ENCODE measurements at places on chromosomes 1 and 21.

DNA sequence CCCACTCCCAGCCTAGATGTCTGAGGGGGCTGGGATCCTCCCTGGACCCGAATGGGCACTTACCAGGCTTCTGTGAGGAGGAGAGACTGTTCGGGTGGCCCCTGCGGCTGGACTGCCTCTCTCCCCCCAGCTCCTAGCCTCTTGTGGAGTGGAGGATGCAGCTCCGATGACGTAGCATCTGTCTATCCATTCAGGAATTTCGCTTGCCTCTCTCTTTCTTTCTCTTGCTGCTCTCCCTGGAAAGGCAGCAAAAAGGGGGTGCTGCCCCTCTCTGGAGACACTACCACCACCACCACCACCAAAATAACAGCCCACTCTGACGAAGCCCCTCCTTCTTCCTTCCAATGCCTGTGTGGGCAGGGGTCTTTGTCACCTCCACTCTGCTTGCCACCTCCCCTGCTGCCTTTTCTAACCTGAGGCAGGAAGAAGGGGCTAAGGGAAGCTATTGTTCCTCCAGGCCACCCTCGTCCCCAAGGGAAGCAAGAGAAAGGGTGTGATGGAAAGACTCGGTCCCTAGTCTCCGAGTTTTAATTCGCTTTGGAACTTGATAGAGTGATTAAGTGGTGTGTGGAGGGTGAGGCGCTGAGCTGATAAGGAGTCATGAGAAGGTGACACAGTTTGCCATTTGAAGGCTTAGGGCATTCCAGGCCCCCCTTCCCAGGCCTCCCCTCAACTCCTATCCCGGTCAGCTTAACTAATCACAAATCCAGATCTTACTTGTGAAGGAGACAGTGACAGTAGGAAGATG lies 60.5 kb downstream of the RHBG start:
- DNase-seq: no peak

DNA sequence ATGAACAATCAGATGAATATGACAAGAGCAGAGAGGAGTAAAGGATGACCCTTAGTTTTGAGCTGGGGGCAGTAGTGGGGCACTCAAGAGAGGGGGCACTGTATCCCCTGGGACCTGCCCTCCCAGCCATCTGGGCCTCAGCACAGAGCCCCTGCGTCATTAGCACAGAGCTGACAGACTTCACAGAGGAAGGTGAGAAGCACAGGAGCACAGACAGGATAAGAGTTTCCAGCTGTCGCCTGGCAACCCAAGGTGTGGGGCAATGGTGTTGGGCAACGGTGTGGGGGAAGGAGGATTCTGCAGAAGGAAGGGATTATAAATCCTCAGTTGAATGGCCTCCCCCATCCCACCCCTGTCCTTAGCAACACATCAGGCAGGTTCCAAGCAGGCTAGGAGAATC lies 30.2 kb downstream of the RAB3B start:
- no peak for DNase-seq

- DNase-seq: no peak
Observed at GRCh38 chr21:45767071-45768006, 123.8 kb downstream of the PCBP3 start.

- DNase-seq: no peak
Observed at GRCh38 chr1:202890392-202890791, 1.4 kb upstream of the RABIF start.

DNA sequence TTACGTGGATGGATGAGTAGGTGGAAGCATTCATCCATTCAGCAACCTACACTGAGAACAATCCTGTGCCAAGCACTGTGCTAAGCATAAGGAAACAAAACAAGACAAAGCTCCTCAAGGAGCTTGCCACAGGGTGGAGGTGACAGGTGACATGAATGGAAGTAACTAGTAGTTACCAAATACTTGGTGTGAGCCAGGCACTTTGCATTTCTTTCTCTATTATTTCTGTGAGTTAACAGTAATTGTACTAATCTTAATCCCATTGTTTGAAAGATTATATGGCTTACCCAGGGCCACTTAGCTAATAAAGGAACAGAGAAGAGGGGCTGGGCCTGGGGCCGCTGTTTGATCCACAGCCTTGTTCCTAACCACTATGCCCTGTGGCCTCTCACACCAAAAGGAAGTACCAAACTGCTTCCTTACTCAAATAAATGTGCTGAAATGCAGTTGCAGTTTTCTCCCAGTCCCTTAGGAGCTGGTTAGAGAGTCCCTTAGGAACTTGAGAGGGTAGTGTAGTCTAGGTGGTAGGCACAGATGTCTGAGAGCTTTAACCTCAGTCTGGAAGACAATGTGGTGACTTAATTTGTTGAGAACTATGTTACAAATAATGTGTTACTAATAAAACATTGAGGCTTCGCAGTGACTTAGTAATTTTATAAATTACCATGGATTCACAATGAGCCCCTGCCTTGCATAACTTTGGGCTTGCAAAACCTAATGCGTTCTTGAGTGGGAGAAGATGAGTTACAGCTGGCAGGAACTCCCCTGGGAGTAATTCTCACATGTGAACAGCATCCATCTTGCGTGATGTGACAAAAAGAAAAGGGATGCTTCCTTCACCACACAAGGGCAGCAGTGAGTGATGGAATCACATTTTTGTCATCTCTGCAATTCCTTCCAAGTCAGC lies 69.8 kb downstream of the MPZL1 start:
- no peak for DNase-seq

DNA sequence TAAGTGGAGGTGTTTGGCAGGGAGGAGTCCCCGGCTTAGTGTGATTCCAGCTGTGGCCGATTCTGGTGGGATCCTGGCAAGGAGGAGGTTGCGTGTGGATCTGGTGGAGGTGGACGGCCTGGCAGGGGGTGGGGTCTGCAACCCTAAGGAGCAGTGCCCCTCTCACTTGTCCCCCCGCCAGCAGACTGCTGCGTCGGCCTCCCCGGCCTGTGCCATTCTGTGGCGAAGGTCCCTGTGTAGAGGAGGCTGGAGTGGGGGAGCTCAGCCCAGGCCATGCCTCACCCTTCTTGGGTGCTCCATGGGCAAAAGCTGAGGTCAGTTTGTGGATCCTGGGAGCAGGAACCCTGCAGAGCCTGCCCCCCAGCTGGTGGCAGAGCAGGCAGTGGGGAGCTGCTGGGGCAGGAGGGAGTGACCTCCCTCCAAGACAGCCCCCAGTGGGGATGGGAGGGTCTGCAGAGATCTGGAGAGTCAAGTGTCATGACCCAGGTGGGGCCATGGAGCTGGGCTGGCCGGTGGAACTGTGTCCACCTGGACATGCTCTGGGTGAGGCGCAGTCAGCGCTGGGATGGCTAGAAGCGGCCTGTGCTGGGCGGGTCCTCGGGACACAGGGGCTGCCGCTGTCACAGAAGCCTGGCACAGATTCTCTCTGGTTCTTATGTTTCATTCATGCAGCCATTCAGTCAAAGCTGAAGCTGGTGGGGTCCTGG lies 5.3 kb downstream of the MIB2 start:
- DNase-seq: no peak

DNA sequence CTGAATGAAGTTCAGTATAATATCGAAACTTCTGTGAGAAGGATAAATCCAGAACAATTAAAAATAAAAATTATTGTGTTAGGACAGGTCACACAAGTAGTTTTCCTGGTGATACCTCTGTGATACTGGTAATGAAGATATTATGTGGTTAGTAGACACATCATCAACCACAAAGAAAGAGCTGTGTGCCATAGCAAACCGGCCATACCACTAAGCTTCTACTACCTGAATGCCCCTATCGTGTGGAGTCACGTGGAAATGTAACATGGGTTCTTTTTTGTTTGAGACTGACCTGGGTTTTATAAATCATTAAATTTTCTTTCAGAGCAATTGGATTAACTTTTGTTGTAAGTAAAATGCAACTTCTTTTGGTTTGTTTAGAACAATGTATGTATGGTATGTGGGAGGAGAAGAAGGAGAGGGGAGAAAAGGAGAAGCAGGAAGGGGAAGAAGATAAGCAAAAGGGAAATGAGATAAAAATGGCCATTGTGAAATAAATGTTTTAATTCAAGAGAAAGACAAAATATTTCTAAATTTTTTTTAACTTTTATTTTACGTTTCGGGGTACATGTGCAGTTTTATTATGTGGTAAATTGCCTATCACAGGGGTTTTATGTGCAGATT lies 58.2 kb upstream of the LRRC8B start:
- DNase-seq: no peak

DNA sequence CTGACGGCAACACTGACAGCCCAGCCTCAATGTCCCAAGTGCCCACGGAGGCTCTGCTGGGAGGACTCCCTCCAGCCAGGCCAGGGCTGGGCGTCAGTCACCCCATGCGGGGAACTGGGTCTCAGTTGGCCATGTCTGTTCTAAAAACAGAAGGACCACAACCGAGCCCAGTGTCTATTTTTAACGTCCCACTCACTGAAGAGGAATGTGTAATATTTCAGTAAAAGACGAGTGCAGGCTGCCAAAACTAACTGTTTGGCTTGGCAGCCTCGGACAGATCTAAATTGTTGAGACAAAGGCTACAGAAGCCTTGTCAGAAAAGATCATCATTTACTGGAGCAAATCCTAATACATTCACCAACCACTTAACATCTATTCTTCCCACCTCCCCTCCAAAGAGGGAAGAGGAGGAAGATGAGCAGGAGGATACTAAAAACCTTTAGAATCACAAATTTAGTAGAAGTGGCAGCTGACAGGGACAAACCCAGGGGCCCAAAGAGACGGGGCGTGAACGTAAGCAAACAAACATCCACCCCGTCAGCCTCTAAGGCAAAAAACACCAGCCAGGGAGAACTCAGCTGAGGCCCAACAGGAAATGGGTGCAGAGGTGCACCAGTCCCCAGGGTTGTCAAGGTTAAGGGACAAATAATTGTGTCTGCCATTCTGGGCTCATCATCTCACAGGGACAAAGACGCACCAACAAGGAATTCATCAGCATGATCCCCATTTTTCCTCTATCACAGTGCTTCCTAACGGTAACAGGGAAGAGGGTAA lies 18.7 kb downstream of the C1orf198 start:
- no peak for DNase-seq

DNA sequence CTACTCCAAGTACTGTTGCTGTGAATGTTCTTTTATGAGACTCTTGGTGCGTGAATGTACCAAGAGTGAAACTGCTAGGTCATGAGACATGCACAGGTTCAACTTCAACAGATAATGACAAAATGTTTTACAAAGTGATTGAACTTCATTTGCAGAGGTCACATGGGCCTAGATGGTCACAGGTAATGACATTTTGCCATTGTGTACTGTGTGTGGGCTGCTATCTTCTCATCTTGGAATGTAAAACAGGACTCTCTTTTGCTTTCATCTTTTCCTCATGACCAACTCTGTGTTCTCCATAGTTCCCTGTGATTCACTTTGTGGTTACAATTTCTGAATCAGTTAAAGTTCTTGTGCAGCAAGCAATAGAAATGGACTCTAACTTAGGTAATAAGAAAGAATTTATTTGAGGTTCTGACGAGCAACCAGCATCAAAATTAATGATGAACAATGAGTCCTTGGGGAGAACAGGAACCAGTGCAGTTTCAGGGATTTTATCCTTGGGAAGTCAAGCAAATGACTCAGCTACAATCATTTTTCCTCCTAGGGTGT lies 16.2 kb upstream of the TSNAX start:
- no peak for DNase-seq

DNA sequence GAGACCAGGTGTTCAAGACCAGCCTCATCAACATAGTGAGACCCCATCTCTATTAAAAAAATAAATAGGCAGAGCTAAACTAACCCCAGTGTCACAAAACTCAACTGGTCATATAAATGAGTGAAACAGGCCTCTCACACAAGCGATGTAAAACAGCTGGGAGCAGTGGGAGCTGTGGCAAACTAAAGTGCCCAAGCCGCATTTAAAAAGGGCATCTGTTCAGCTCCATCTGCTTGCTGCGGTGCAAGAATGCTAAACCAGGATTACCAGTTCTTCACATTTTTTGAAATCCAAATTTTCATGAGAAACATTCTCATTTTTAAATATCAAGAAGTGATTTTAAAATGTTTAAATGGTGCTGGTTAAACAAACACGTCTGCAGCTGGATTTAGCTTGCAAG lies 50.0 kb upstream of the WNT2B start:
- no peak for DNase-seq

- no peak for DNase-seq
Observed at GRCh38 chr1:15011160-15011559, 142.4 kb upstream of the TMEM51 start.

DNA sequence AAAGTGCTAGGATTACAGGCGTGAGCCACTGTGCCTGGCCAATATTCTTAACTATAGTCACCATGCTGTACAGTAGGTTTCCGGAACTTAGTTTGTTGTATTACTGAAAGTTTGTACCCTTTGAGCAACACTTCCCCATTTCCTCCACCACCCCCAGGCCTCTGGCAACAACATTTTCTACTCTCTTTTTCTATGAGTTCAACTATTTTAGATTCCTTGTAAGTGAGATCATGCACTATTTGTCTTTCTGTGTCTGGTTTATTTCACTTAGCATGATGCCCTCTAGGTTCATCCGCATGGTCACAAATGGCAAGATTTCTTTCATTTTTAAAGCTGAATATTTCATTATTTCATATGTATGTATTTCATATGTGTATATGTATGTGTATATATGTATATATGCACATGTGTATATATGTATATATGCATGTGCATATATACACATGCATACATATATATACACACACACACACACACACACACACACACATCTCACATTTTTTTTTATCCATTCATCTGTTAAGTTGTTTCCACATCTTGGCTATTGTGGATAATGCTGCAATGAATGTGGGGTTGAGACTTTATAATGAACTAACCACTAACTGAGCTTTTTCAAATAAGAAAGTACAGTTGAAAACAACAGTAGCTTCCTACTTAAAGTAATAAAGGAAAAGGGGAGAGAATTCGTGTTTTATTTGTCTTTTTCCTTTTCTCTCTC lies 256.8 kb upstream of the C1orf105 start:
- no peak for DNase-seq

DNA sequence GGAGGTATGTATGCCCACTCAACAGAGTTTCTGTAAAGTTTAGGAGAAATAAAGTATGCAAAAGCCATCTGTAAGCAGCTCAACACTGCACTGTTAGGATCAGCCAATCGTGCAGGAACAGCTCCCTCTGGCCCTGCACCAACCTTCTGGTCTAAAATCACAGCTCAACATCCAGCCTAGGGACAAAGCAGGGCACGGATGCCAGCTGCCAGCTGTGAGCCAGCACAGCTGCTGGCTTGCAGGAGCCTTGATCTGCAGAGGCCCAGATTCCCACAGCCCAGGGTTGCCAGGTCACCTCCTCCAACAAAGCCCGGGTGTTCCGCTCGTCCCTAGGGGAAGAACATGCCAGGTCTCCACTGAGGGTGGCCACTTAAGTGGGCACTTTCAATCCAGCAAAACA lies 8.6 kb downstream of the ACOT7 start:
- DNase-seq: no peak

DNA sequence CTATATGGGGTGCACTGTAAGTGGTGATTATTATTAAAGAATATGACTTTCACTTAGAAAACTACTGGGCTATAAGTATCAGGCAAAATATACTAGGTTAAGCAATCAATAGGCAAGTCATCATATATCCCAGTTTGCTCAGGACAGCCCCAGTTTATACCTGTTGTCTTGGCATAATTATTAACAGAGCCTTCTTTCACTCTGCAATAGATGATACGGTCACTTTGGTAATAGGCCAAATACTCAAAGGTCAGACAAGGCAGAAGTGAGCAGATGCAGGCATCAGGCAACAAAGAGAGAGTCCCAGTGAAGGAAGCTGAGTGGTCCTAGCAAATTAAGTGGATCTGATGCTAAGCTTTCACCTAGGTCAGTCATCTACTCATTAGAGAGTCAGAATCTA lies 599.9 kb downstream of the LMO4 start:
- DNase-seq: no peak
